ENCODE measurements at places on chromosomes 11 and 22.
A peak's percentile ranks its signal among the peaks of the same experiment; 100 is the strongest.

GRCh38 chr11:32430568-32431381 lies 4.6 kb downstream of the WT1 start:
- DNase-seq: no peak

- DNase-seq: no peak
Measured at GRCh38 chr22:19645391-19645790, 68.9 kb upstream of the SEPTIN5 start.

GRCh38 chr22:38417252-38418060 lies 37.5 kb downstream of the KCNJ4 start:
- DNase-seq: no peak

GRCh38 chr22:42973536-42973881 lies 41.4 kb downstream of the PACSIN2 start:
- no peak for DNase-seq

GRCh38 chr22:32696089-32696488 lies 105.4 kb upstream of the TIMP3 start:
- no peak for DNase-seq

- DNase-seq: no peak
Measured at GRCh38 chr11:124832571-124832970, 32.4 kb upstream of the MSANTD2 start.

- DNase-seq: no peak
Measured at GRCh38 chr11:126282361-126282735, 545 bp upstream of the TIRAP start.

GRCh38 chr11:111435046-111435698 lies 56.1 kb upstream of the POU2AF1 start:
- DNase-seq: no peak

GRCh38 chr11:23370580-23371275 lies 510.5 kb upstream of the CCDC179 start:
- no peak for DNase-seq

GRCh38 chr11:32405592-32405991 lies 29.7 kb downstream of the WT1 start:
- DNase-seq: no peak

DNA sequence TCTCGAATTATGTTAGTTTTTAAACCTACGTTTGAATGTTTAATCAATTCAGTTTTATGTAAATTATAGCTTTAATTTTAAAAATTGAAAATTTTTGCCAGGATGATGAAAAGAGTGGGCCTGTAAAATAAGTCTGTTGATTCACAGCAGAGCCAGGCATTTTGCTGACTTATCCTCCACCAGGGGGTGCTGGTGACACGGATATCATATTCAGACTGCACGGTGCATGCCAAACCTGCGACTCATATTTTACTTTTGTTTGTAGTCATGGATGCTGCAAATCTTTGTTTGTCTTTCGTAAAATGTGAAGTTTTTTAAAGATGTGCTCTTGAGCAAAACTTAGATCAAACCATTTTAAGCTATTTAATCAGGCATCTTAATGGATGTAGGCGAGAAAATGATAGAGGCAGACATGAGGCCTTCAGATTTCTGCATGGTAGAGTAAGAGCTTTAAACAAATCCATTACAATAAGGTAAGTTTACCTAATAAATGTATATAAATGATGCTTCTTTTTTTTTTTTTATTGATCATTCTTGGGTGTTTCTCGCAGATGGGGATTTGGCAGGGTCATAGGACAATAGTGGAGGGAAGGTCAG lies 3.6 kb upstream of the OR8B3 start:
- peak; percentile 5 for DNase-seq

DNA sequence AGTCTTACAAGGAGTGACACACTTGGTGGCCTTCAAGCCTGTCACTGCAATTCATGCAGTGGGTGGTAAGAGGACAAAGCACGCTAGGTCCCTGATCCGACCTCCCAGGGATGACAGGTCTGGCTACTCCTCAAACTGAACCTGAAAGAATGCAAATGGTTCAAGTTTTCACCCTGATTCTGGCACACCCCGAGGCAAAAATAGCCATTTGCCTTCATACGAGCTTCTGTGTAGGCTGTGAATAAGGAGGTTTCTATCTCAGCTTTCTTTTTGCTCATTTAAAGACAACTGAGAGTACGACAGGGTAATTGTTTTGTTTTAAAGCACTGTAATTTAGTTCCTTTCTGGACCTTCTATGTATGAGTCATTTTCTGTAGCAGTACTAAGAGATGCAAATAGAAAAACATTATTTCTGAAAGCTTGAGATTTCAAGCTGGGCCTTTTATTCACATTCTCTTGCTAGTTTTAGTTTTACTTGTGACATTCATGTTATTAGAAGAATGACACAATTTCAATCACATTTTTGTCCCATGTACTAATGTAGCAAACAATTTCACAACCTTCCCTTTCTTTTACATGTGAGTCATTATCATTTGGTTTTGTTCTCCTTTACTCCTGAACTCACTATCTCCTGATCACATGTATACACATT lies 56.6 kb upstream of the FDX1 start:
- no peak for DNase-seq

DNA sequence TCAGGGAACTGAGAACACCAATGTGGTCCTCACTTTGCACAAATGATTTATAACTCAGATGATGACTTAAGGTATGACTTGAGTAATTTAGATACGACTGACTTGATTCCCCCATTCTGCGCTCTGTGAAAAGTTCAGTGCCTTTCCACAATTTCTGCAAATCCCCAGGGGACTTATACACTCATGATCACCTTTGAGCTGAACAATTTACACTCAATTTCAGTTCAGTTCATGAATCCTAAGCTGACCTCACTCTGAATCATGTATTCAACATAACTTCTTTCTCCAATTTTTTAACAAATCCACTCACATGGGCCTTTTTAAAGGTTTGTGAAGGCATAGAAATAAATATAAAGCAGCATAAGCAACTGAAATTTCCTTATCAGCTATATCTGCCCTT lies 274.2 kb downstream of the FAM76B start:
- no peak for DNase-seq

DNA sequence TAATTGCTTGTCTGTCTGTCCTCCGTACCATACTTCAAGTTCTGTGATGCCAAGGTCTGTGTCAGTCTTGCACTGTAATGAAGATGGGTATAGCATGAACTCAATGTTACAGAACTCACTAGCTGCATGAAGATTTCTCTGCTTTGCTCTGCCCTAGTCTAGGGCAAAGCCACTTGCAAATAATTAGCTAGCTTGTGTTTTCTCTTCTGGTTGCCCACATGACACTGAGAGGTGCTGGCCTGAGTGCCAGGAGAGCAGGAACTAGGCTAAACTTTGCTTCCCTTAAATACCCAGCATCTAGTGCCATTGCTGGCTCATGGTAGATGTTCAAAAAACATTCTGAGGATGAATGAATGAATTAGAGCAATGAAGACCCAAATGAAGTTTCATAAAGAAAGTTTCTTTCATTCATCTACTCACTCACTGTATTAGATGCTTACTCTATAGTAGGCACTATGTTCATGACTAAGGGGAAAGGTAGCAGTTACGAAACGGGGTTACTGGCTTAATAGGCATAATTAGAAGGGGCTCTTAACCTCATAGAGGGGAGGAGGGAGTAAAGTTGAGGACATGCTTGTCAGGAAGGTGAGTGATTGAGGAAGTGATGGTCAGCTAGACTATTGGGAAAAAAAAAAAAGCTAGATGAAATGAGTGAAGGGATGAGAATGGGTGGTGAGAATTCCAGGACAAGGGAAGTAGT lies 4.4 kb upstream of the ENDOD1 start:
- no peak for DNase-seq

DNA sequence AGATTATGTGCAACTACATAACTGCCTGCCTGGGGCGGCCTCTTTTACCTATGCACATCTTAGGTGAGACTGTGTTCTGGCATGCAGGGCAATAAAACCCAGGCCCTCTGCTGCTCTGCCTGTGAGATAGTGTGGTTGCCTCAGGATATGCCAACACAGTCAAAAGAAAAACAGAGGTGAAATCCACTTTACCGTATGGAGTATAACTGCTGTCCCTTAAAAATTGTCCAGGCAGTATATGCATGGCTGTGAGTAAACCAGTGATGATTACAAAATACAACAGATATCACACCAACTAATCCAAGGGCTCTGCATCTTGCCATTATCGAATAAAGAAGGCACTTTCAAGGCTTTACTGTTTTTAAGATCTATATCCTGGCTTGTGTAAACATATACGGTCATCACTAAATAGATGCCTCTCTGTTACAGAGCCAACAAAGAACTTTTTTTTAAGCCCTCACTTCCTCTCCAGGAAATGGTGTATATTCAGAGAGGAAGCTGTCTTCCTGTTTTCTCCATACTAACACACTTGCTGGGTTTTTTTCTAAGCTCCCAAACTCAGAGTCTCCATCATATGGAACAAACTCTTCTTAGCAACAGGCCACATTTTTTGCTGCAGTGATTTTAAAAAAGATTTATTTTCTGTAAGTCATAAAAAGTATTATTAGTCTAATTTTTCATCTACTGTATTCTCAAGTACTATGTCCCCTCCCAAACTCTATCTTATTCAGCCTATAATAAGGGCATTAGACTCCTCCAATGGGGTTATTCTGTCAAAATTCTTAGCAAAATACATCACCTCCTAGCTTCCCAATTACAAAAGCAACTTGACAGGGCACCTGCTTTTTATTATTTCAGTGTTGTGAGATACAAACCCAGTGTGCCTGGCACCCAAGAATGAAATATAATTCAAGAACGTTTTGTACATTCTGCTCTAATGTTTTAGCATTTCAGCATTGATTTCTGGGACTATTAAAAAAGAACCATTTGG lies 135.2 kb downstream of the MAML2 start:
- DNase-seq: no peak

- DNase-seq: no peak
Measured at GRCh38 chr22:50016308-50016987, 3.9 kb upstream of the IL17REL start.

DNA sequence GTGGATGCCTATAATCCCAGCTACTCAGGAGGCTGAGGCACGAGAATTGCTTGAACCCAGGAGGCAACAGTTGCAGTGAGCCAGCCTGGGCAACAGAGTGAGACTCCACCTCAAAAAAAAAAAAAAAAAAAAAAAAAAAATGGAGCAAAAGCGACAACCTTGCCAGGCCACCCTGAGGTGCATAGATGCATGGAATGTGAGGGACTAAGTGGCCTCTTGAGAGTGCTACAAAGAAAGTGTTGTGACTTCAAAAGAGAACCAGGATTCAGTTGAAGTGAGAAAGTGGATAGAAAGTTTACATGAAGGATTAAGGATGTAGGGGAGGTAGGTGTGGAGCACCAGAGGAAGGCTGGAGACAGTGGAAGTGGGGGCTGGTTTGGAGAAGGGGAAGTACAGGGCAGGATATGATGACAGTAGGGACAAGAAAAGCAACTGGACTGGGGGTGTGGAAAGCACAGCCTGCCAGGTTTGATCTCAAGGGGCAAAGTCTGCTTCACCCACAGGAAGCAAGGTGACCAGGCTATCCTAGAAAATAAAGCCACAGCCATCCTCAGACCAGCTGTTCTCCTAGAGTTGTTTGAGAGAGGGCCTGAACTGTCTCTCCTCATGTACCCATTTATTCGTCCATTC lies 36.0 kb upstream of the OLFML1 start:
- DNase-seq: no peak

GRCh38 chr11:68513930-68514487 lies 53.5 kb downstream of the PPP6R3 start:
- no peak for DNase-seq

DNA sequence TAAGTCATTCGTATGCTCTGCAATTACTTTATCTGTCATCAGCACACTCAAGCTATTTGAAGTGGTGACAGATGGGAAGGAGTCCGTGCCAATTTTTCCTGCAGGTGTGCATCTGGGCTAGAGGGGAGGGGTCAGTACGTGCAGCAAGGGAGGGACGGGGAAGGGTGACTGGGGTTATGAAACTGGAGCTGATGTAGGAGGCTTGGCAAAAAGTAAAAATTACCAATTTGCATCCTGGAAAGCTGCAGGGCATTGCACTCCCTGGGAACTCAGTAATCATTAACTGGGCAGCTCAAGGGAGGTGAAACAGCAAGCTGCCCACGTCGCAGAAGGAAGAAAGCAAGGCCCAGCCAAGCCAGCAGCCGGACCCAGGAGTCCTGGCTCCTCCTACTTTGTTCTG lies 87.1 kb upstream of the TMEM45B start:
- no peak for DNase-seq

DNA sequence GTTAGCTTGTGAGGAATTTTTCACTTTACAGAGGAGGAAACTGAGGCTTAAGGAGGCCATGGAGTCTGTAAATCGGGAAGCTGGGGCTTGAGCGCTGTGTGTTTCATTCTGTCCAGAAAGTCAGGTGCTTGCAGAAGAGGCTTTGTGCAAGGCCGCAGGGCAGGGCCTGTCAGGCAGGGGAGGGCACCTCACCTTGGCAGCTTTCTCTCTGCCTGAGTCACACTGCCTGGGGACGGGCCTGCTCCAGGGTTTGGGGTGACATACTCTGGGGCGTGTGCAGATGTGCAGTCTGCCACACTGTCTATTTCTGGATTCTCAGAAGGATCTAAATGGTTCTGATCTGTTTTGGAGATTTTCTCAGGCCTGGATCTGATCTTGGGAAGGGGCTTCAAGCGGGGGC lies 8.4 kb downstream of the INCENP start:
- no peak for DNase-seq

DNA sequence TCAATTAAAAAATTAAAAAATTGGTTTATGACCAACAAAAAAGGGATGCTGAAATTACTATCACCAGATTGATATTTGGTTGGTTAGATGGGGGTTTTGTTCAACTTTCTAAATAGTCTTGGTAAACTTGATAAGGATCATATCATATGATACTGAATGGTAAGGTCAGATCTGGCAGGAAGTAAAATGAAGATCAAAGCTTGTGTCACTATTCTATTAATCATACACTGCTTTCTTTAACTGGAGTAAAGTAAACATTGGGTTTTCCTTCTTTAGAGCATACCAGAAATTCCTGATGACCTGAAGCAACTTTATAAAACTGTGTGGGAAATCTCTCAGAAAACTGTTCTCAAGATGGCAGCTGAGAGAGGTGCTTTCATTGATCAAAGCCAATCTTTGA lies 40.2 kb downstream of the RRM1 start:
- no peak for DNase-seq

GRCh38 chr11:116927163-116927974 lies 89.9 kb upstream of the APOA1 start:
- DNase-seq: peak; percentile 19

- DNase-seq: no peak
Measured at GRCh38 chr11:44885919-44886789, 64.5 kb downstream of the TP53I11 start.

GRCh38 chr11:69219991-69220390 lies 64.3 kb downstream of the SMIM38 start:
- DNase-seq: no peak

GRCh38 chr22:28792491-28793383 lies 7.6 kb downstream of the XBP1 start:
- no peak for DNase-seq

DNA sequence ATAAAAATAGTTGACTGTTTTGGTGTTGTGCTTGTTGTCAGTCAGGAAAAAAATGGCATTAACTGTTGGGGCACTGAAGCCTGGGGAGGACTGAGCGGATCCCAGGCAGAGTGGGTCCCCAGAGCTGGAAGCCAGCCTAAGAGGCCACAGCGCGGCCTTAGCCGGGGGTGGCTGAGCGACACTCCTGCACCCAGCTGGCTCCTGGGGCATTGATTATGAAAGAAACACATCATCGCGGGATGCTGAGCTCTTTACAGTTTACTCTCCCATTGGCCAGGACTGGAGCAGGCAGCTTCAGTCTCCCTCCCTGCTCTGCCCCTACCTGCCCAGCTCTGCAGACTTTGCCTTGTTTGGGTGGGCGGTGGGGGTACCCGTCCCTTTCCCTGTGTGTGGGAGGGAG lies 121.5 kb downstream of the ST3GAL4 start:
- DNase-seq: no peak
